ENCODE measurements at places on chromosomes 12 and 14.

DNA sequence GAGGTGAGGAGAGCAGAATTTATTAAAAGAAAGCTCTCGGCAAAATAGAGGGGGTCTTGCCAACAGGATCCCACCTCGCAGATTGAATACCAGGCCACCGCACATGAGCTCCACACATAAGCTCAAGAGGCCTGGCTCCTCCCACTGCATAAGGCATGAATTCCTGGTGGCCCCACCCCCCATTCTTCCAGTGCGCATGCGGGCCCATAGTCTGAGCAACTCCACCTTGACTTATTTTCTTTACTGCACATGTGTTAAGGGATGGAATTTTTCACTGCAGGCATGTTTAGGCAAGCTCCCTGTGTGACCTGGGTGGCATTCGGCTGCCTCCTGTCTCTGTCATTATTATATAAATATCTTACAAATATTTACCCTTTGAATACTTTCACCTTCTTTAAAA lies 412.5 kb downstream of the RMST start:
- no peak for DNase-seq

DNA sequence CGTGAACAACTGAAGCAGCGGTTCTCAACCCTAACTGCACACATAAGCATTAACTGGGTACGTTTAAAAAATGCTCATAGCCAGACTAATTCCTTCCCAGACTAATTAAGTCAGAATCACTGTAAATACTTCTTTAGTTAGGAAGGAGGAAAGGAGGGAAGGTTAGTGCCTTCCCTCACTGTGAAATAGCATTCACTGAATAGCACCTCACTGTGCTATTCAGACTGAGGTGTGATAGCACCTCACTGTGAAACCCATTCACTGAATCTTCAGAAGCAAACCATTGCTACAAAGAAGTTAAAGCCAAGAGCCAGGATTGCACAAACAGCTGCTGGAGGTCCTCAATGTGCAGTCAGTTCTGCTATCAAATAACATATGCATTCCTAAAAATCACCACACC lies 58.8 kb downstream of the RTN1 start:
- no peak for DNase-seq

DNA sequence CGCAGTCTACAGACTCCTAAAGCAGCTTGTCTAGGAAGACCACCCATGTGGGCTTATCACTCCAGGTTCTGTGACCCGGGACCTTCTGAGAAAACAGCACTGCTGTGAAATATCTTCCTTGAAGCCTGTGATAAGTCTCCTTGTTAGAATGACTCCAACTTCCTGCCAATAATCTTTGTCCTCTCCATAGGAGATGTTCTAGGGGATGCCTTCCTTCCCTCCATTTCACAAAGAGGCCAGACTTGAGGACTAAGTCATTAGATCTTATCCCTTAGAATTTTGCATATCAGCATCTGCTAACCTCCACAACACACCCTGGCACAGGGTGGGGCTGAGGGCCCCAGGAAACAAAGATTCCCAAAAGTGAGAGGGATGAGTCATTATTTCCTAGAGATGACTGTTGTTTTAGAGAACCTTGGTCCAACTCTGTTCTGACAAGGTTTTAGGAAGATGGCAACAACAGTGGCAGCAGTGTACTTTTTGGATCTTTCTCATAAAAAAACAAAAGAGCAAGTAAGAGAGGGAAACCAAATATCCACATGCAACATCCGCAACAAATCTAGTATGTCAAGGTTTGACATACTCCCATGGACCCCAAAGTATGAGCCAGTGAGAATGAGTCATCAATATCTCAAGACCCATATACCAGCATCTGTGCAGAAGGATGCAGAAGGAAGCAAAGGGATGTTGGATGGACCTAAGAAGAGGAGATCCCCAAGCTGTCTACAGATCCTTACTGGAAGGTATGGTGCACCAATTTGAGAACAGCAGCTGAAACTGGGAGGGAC lies 6.0 kb downstream of the LTB4R start:
- no peak for DNase-seq

DNA sequence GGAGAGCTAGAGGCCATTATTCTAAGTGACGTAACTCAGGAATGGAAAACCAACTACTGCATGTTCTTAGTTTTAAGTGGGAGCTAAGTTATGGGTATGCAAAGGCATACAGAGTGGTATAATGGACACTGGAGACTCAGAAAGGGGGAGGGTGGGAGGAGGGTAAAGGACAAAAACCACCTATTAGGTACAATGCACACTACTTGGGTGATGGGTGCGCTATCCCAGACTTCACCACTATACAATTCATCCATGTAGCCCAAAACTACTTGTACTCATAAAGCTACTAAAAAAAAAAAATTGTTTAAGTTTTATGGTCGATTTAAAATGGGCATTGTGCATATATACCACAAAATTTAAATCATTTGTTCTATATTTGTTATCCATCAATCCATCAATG lies 24.3 kb downstream of the SLC41A2 start:
- DNase-seq, result no peak

GRCh38 chr14:68359022-68359836 lies 433.6 kb downstream of the ZFP36L1 start:
- no peak for DNase-seq

- DNase-seq, result no peak
These were observed 1.9 kb downstream of the CCDC184 start for GRCh38 chr12:48185181-48185919.

DNA sequence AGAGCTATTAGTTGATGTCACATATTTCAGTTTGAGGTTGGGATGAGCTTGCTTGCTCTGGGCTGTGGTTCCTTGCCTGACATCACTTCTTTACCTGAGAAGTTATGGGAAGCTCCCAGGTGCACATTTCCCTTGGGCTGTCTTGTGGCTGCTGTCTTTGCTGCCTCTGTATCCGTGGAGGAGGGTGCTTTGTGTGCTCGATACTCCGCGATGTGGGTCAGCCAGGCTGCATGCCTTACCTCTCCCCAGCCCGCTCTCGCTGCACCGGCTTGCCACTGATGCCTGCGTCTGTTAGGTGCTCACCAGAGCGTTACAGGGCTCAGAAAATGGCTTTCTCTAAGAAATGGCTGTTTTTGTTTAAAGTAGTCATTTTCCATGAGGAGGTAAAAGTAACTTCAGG lies 19.6 kb downstream of the PELI2 start:
- DNase-seq, result no peak

Data from stimulated activated CD4-positive, alpha-beta T cell treated with anti-CD3 and anti-CD28 coated beads, TNF-alpha, amount 100 ng/mL, for 24 hours (primary cell).